Caudate nucleus (tissue), 63 donors: ENCODE measurements at places on chromosomes 12 and 14.
A peak's percentile ranks its signal among the peaks of the same experiment; 100 is the strongest.

GRCh38 chr14:90060965-90061684 is 669 bp upstream of the KCNK13 start:
- no peak for DNase-seq

- DNase-seq = no peak
These were observed 18.0 kb downstream of the PUS7L start for GRCh38 chr12:43740511-43741100.

- DNase-seq = no peak
These were observed 77.1 kb downstream of the TTLL5 start for GRCh38 chr14:75738192-75738591.

DNA sequence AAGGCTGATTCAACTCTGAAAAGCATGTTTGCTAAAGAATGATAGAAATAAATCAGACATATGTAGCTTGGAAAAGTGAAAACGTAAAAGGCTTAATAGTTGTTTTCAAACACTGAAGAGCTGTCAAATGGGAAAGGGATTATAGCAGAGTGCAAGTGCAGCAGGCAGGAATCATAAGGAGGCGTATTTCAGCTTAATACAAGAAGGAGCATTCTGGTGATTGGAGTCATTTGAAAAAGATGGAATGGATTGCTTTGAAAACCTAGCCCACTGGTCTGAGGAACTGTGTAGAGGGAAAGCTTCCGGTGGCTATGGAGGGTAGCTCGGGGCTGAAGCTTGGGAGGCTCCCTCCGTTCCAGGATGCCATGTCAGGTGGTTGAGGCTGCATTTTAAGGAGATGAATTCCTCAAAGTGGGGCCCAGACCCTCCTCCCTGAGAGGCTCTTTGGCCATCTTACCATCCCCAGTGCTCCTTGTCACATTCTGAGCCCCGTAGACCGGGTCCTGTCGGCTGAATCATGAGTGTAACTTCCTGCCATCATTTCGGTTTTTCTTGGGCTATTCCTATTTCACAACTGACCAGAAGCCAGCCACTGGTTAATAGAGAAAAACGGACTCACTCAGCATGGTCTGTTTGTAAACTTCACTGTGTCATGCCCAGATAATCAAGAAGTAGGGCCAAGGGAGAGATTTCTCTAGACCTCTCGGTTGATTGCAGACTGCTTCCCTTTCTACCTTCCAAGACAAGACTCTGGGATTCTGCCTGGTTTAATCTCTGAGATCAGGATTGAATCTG is 6.5 kb downstream of the WNT5B start:
- DNase-seq = no peak

- DNase-seq = no peak
These were observed 62.2 kb downstream of the PRMT8 start for GRCh38 chr12:3553221-3553620.

DNA sequence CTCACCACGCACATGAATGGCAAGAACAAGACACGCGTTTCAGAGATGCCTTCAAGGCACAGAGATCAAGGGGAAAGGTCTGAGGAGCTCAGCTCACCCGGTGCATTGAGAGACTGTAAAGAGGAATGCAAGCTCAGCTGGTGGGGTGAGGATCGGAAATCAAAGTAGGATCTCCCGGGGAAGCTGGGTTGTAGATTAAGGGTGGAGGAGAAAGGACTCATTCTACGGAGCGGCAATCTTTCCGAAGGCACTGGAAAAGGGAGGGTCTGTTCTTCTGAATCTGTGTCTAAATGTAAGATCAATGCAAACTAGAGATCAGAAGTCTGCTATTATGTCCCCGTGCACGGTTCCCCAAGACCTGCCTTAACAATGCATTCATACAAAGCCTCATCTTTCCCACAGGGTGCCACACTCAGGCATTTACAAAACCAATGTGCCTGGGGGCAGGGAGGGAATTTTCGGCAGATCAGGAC is 41.6 kb upstream of the PYGL start:
- DNase-seq = no peak

DNA sequence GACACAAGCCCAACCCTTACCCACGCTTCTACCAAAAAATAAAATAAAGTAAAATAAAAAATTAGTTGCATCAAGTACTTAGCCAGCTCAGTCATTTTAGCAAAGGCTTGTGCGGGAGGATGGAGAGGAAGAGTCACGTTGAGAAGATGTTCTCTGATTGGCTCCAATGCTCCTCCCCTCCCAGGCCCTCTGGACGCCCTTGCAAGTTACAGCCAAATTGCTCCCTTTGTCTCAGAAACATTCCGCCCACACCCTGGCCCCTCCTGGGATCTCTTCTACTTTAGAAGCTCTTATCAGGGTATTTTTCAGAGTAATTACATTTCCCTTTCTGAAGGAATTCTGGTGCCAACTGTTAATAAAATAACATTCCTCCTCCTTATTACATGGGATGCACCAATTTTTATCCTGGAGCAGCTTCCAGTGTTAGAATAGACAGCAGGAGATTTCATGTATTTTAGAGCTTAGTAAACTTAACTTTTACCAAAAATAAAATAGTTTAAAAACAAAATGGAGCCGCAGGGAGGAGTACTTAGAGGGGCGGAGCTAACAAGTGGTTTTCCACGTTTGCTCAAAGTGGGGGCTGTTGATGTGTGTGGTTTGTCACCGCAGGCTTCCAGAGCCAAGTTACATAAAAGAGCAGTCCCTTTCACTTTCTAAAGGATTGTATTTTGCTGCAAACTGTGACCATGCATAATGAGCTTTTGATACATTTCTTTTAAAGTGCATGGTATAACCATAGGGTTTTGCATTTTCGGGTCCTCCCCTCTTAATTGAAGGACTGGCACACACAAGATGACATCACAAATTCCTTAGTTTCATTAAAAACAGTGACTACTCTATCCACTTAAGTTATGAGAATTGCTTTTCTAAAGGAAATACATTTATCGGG is 71.7 kb upstream of the RAP1B start:
- no peak for DNase-seq

- DNase-seq = no peak
These were observed 10.6 kb downstream of the SEL1L start for GRCh38 chr14:81523016-81523415.

DNA sequence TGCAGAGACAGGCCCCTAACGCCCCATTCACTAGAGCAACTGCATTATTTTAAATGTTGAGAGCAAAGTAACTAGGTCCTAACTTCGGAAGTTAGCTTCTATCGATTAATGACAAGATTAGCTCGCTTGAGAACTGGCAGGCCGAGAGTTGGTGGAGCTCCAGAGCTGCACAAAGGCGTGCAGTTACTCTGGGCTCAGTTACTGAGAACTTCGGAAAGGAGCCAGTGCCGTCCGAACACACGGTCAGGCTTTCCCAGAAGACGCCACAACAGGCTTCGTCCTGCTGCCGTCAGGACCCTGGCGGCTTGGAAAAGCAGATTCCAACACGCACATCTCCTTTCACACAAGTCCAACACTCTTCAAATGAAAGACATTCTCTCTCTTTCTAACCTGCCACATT is 45.4 kb upstream of the TESC start:
- peak; percentile 27 for DNase-seq

- DNase-seq = no peak
These were observed 180.8 kb downstream of the EPS8 start for GRCh38 chr12:15608406-15608805.

DNA sequence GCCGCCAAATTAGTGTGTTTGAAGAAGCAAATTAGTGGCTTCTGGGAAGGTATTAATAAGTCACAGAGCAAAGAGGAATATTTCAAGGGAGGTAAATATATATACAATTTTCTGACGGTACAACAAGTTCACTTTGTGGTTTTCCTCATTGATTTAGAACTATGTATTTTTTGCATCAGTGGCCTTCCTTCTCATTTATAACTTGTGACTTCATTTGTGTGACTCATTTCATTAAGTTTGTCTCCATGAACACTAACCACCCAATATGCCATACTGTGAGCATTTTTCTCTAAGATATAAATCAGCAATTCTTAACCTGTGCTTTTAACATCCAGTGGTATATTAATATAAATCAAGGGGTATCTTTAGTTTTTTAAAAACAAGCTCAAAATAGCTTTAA is 29.3 kb upstream of the ARHGAP5 start:
- no peak for DNase-seq

DNA sequence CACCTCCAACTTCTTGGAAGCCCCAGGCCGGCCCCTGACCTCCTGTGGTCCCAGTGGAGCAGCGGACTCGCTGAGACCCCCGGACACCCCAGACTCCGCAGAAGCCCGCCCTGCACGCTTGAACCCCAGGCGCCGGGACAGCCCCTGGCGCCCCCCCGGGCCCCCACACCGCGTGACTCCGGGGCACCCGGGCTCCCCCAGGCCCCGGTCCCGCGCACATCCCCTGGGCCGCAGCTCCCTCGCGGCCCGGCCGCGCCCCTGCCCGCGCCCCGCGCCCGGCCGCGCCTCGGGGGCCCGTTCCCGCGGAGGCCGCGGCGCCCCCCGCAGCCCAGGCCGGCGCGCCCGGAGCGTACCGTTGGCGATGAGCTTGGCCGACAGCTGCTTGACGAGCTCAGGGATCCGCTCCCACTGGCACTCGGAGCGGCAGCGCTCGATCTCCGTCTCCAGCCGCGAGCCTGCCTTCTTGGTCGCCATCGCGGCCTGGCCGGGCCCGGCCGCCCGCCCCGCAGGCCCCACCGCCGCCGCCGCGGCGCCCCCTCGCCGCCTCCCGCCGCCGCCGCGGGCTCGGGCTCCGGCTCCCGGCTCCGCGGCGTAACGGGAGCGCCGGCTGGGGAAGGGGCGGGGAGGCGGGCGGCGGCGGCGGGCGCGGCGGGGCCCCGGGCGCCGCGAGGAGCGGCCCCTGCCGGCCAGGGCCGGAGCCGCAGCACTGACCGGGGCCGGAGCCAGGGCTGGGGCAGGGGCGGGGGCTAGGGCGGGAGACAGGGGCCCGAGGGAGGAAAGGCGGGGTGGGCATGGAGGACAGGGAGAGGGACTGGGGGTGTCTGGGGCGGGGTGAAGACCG is at the start of gene TTC7B:
Gene TTC7B, minus strand, starts transcription at position 609 of the 841 bp plus-strand sequence. Its CDS starts 135 bp downstream, at position 474.
- no peak for DNase-seq

DNA sequence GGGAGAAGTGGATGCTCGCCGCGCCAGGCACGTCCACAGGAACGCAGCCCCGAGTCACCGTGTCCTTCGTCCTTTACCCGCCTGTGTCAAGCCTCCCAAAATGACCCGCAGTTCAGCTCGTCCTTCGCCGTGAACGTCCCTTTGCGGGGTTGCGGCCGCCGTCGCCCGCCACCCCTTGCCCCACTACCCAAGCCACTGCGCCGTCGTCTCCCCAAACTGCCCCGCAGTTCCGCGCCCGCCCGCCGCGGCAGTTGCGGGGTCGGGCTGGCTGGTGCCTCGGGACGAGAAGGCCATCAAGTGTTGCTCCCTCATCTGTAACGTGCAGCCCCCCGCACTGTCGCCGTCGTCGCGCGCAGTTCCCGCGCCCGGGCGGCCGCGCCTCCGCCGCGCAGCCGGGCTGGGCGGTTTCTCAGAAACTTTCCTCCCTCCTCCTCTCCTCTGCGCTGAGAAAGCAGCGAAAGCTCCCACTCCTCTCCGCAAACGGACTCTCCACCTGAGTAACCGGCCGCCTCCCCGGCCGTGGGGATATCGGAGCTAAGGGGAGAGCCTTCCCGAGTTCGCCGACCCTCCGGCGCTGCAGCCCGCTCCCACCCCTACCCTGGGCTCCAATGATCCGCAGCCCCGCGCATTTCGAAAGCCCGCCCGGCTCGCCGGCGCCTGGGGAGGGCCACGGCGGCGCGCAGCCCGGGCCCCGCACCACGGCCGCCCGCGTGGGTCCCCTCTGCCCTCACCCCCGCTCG is 6.7 kb downstream of the CDKN1B start:
- DNase-seq = no peak

DNA sequence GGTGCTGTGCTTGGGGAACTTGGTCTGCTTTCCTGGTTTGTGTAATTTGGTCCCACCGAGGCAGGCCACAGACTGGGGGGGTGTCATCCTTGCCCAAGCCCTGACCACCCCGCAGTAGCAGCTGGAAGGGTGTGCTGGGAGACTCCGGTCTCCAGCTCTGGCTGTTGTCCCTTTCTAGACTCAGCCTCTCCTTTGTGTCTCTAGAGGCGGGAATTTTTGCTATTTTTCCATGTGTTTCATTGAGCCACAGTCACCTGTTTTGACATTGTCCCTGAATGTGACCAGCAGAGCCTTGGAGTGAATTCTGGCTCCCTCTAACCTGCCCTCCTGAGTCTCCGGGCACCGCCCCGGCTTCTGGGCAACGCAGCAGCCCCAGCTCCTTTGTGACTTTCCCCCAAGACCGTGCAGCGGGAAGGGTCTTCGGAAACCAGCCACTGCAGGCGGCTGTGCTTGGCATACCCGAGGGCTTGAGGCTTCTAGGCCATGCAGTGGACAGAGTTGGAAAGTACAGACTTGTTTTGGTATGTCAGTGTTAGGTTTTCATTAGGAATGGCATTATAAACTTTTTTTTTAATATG is 98.6 kb downstream of the TNFAIP2 start:
- DNase-seq = no peak

DNA sequence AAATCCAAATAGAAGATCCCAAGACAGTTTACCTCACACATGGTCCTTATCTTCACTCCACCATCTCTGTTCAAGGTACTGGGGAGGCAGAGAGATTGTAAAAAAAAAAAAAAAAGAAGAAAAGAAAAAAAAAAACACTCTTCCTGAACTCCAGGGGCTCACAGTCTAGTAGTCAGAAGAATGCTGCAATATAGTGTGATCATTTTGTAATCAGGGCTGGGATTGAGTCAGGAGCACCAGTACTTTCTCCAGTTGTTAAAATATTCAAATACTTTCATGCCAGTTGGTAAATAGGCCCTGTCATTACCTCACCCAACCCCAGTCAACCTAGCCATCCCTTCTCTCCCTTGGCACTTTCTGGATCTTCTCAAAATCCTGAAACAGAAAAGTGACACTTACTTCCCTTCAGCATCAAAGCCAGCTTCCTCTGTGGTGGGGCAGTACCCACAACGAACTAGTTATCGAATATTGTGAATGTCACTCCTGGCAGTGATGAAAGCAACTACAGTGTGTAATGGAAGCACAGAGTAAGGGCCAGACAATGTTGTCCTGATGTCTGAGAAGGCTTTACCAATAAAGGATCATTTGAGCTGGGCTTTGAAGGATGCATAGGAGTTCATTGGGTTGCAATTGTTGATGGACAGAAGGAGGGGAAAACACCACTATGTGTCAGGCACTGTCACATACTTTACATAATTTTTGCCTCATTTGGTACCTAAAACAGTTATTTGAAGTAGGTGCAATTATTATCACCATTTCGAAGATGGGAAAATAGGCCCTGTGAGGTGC is 44.3 kb upstream of the HSPB8 start:
- DNase-seq = no peak

GRCh38 chr12:13307143-13307816 is 110.8 kb downstream of the EMP1 start:
- no peak for DNase-seq

DNA sequence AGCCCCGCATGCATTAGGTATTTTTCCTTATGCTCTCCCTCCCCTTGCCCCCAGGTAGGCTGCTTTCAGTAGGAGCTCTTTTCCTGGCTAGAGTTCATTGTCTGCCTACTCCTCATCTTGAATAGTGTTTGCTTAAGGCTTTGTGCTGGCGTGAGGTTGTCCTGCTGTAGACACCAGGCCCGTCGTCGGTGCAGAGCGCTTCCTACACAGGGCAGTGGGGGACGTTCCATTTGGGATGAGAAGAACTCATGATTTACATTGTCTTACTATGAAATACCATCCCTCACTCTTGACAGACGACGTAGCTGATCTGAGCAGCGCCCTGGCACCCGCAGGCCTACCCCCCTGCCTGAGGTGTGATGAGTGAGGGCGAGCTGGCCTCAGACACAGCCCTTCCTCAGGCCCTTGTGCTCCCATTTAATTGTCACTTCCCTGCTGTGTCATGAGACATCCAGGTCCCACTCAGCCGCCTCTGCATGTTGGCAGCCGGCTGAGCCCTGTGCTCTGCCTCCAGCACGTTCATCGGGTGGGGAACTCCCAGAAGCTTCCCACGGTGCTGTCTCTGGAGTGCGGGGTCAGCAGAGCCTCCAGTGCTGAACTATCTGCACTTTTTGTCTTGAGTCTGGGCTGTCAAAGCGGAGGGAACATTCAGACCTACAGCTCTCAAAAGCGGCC is 76.0 kb downstream of the WDR20 start:
- peak; percentile 44 for DNase-seq
